ENCODE measurements at places on chromosomes 3 and 15.
A peak's percentile ranks its signal among the peaks of the same experiment; 100 is the strongest.

GRCh38 chr15:100373942-100374341 lies 32.2 kb upstream of the ADAMTS17 start:
- peak; percentile 26 for DNase-seq

DNA sequence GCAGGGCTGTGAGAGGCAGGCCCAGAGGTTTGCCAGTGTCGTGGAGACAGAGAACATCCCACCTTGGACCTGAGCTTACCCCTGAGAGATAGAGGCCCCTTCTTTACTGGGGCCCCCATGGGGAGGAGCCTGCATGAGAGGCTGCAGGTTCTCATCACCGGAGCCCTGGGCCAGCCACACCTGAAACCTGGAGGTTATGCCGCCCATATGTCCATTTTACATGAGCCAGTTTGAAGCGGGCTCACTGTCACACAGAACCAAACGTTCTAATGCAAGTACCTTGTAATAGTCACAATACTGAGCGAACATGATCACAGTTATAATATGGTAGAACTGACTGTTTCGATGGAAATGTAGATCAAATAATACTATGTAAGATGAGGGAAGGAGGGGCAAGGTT lies 6.3 kb upstream of the IQSEC1 start:
- no peak for DNase-seq

DNA sequence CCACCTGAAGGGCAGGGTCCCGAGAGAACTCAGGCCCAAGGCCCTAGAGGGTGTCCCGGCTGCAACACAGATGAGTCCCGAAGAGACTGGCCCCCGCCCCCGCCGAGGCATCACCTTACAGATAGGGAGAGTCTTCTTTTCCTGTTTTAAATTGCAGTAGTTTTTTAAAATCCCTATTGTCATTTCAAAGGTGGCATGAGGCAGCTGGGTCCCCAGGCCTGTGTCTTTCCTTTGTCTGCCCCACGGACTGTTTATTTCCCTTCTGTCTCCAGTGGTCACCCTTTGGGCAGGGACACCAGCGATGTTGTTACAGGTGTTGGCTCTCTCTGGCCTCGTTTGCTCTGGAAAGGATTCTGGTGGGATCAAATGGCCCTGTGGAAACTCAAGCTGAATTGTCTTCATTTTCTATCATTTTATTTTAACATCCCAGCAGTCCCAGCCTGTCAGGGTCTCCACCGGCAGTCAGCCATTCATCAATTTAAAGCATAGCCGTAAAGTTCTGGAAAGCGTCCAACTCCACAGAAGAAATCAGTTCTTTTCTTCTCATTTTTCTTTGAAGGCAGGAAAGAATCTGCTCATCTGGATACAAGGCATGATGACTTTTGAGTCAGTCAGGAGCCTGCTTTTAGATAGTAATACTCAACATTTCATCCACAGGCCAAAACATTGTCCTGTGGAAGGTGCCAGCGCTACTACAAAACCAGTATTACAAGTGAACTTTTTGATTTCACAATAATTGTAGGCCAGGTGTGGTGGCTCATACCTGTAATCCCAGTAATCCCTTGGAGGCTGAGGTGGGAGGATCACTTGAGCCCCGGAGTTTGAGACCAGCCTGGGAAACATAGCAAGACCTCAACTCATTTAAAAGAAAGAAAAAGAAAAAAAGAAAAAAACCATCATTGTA lies 96.2 kb downstream of the HES1 start:
- DNase-seq, result peak; percentile 14

DNA sequence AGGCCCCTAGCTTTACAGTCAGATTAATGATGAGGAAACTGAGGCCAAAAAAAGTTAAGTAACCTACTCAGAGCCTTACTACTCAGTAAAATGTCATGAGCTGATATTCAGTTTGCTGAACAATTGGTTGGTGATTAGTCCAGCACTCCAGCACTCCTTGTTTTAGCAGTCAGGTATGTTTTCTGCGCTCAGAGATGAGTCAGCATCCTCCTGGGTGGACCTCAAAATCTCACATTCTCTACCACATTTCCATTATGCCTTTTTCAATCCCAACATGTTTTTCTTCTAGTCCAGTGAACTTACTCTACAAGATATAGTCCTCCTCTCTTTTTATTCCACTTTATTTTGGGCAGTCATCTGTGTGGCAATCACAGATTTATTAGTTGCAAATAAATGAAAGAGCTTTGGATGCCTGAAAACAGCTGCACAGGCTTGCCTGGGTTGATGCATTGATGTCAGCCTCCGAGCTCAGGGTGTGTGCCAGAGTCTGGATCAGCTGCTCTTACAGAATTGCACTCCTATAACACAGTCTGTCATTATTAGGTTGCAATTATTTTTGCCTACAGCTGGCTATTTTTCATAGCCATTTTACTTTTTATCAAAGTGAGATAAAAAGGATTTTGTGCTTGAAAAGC lies 133.2 kb downstream of the ARPP21 start:
- no peak for DNase-seq

DNA sequence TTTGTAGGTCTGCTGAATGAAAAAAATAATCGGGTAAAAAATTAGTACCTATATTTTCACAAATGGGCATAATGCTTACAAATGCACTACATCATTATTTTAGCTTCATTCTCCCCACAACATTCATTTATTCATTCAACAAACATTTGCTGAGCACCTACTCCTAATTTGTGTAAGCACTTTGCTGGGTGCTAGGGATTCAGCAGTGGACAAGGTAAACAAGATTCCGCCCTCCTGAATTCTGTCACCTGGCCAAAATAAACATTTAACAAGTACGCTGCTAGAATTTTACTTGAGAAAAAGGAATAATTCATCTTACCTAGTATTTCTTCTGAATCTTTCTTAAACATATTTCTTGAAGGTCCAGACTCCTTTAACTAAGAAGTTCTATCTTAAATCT lies 72.1 kb downstream of the TIGIT start:
- no peak for DNase-seq

DNA sequence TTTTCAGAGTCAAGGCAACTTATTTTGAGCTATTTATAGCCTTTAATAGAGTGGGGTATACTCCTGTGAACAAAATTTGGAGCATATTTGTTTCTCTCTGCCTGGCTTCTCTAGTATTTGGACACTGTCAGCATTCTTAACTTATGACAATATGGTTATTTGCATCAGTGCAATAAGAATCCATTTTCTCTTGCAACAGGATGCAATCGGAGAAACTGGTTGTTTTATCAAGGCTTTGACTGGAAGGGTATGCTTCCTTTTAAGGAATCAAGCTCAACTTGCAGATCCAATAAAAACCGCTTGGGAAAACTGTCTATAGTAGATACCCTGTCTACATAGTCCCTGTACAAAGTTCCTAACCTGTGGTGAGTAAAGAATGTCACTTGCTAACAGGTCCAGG lies 106.7 kb downstream of the DPH6 start:
- no peak for DNase-seq

DNA sequence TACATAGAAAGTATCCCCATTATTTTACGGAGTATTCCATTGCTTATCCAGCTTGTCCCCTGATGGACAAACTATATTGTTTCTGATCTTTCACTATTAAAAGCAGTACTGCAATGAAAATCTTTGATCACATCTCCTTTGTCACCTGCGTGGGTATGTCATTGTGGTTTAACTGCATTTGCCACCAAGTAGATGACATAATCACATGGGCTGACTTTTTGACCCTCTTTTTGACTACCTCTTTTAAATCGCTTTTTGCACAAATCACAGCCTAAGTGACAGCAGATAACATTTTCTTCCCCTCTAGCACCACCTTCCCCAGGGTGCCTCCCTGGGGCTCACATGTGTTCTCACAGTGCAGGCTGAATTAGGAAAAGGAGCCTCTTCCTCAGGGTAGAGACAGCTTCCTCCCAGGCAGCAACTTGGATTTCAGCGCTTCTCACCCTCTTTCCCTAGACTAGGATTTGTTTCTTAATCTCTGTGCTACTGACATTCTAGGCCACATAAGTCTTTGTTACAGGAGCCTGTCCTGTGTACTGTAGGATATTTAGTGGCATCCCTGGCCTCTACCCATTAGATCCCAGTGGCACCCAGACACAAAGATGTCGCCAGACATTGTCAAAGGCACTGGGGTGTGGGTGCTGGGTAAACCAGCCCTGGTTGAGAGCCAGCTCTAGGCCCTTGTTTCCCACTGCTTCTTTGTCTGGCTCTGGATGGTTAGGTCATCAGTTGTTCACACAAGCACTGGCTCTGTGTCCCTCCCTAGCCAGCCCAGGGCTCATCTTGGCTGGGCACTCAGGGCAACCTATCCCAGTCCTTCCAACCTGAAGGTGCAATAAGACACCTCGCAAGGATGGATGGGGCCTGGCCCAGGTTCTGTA lies 1.3 kb upstream of the RBP1 start:
- no peak for DNase-seq

GRCh38 chr3:167978486-167978885 lies 117.2 kb downstream of the GOLIM4 start:
- peak; percentile 0 for DNase-seq

DNA sequence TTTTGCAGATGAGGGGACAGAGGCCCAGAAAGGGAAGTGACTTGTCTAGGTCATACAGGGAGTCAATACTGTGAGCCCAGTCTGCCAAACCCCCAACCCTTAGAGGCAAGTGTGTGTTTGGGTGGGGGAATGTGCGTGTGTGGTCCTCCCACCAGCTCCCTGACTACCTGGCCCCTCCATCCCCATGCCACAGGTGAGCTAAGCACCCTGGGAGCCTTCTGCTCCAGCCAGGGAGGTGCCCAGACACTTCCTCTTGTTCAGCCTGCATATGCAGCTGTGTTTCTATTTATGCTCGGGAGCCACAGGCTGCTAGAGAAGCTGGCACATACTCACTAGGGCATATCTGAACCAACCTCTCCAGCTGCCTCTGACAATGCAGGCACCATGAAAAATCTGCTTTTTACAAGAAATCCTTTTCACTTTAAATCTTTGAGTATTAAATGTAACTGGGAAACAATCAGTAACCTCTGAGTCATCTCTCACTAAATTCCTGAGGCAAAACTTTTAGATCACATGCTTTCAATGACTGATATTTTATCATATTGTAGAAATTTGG lies 20.7 kb downstream of the TBC1D2B start:
- no peak for DNase-seq

DNA sequence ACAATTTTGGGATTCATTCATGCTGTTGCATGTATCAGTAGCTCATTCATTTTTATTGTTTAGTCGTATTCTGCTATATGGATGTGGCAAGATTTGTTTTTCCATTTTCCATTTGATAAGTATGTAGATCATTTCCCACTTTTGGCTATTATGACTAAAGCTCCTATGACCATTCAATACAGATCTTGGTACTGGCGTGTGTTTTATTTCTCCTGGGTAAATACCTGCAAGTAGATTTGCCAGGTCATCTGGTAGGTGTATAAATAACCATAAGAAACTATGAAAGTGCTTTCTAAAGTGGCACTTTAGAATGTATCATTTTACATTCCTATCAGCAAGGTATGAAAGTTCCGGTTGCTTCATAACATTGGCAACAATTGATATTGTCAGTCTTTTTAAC lies 124.6 kb downstream of the TNIK start:
- DNase-seq, result no peak

- DNase-seq, result no peak
Observed at GRCh38 chr15:55256281-55257011, 33.2 kb downstream of the RAB27A start.

GRCh38 chr15:31551323-31551722 lies 224.7 kb downstream of the KLF13 start:
- no peak for DNase-seq

GRCh38 chr15:69718916-69719315 lies 266.3 kb downstream of the RPLP1 start:
- DNase-seq, result no peak

GRCh38 chr3:166285001-166285400 lies 447.8 kb upstream of the BCHE start:
- no peak for DNase-seq

DNA sequence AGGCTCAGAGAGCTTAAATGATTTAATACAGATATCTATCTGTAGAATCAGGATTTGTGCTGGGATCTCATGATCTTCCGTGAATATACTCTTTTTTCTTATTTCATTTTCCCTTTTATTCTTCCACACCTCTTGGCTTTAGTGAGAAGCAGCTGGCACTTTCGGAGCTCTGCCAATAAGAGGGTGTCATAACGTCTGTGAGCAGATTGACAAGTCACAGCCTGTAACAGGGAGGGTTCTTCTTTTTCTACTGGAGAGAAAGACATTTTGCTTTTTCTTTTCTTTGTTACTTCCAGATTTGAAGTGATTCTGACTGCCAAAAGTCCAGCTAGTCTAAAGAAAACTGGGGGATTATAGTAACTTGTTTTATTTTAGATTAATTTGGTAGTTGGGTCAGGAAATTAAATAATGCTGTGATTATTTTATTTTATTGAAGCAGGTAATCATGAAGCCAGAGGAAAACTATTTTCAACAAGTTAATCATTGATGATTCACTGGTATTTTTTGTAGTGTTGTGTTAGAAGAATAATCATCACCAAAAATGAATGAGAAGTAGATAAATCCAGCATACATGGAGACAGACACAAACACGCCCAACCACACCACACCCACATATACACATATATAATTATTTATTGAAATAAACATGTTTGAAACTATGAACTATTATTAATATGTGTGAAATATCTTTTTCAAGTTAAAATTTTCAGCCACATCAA lies 69.8 kb downstream of the TNFAIP8L3 start:
- DNase-seq, result no peak

GRCh38 chr3:10814623-10815022 lies 1.4 kb upstream of the SLC6A11 start:
- DNase-seq, result no peak

DNA sequence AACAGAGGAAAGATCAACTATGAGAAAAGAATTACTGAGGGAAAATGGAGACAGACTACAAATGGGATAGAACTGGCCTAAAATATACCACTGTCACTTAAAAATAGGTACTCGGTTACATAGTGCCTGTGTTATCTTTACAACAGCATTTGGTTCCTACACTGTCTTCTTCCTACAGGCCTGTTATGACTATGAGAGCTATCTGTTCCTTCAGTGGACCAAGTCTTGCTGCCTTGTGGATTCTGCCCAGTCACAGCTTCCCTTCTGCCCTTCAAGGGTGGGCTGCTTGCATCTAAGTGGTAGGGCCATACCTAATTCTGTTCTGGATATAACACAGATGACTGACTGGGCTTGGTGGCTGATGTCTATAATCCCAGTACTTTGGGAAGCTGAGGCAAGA lies 13.8 kb upstream of the ARHGEF3 start:
- no peak for DNase-seq

DNA sequence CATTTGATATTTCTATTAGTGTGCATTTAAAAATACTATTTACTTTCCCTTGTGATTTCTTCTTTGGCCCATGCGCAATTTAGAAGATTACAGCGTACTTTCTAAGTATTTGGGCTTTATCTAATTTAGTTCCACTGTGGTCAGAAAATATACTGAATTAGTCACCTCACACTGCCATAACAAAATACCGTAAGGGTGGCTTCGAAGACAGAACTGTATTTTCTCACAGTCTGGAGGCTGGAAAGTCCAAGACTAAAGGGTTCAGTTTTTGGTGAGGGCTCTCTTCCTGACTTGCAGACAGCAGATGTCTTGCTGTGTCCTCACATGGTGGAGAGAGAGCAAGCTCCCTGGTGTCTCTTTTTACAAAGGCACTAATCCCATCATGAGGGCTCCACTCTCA lies 286.2 kb downstream of the ADAMTSL3 start:
- DNase-seq, result no peak

- DNase-seq, result no peak
Observed at GRCh38 chr15:92907229-92907628, 7.1 kb downstream of the CHD2 start.

GRCh38 chr15:64050281-64051092 lies 4.2 kb upstream of the DAPK2 start:
- DNase-seq, result peak; percentile 22
